ENCODE measurements at places on chromosomes 12 and 14.

GRCh38 chr14:105256292-105256960 is 8.1 kb downstream of the BTBD6 start:
- DNase-seq, result no peak

DNA sequence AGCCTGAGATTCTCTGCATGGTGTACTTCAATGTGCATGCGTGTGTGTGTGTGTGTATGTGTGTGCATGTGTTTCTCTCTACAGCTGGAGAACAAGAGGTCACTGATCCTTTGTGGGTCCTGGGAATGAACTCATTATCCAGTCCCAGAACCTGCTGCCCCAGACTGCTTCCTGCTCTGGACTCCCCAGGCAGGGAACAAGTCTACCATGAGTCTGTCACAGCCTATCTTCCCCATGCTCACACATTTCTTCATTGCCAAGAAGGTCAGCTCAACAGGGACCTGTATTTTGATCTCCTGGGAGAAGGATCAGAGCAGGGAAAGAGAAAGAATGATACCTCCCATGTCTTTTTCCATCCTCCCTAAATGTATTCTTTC is 2.9 kb upstream of the AGAP2 start:
- no peak for DNase-seq

DNA sequence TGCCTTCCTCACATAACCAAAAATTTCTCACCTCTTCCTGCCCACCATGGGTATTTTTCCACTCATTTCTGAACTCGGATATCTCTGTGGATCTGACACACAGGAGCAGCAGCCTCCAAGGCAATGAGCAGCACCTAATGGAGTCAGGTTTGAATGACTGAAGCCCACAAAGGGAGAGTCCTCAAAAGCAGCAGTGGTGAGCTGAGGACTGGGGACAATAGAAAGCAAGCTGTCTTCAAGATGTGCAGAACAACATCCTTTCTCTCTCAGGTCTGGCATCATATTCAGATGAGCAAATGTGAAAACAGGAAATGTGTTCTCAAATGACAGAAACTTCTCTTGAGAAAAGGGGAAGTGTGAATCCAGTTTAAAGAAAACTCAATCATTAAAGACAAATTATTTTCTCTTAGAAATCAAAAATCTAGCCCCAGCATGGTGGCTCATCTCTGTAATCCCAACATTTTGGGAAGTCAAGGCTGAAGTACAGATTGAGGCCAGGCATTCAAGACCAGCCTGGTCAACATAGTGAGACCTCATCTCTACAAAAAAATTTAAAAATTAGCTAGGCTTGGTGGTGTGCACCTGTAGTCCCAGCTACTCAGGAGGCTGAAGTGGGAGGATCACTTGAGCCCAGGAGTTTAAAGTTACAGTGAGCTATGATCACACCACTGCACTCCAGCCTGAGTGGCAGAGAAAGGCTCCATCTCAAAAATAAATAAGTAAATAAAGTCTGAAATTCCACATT is 54.2 kb downstream of the C12orf42 start:
- no peak for DNase-seq

DNA sequence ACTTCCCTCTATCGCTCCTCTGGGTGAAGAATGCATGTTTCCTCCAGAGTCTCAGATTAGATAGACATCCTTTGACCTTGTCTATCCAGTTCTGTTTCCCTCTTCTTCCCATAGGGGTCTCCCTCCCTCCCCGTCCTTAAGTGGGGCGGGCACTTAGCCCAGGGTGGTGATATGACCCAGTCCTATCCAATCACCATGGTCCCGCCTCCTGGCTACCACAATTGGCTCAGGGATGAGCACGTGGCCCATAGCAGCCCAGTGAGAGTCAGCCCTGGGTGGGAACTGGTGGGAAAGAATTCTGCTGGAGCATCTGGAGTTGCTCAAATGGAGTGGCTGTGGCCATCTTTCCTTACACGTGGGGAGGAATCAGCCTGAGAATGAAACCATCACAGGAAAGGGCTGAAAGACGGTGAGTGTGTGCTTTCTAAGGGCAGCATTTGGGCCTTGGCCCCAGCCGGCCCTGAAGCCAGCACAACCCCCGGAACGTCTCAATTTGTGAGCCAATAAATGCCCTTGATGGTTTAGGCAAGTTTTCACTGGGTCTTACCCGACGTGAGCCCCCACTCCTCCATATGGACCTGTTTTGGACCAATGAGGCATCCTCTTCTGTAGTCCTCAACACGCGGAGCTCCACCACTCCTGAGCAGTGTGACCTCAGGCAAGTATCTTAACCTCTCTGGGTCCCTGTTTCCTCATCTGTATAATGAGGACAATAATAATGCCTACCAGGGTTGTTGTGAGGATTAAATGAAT is 14.4 kb upstream of the MLXIP start:
- DNase-seq, result no peak

- DNase-seq, result no peak
Measured at GRCh38 chr14:64507376-64508156, 3.0 kb downstream of the ZBTB1 start.

DNA sequence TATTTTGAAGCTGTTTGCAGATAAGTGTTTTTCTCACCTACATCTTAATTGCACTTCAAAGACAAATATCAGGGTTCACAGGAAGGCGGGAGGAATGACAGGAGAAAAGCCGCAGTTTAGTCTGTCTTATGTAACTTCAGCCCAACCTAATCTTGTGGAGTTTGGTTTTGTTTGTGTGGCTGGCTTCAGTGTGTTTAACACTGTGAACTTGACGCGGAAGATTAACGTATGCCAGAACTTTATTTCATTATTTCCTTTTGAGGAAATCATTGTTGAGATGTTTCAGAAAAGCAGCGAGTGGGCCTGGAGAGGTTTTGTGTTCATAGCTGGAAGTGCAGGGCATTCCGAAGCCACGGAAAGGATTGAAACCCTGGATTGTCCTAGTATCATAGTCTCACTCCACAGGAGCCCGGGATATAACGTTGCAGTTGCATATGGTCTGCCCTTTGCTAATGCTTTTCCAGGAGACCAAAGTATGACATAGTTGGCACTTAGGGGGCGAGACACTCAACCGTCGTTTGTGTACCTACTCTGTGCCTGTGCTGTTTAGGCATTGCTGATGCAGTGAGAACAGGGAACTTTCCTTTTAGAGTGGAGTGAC is 2.0 kb downstream of the PELI2 start:
- DNase-seq, result no peak

DNA sequence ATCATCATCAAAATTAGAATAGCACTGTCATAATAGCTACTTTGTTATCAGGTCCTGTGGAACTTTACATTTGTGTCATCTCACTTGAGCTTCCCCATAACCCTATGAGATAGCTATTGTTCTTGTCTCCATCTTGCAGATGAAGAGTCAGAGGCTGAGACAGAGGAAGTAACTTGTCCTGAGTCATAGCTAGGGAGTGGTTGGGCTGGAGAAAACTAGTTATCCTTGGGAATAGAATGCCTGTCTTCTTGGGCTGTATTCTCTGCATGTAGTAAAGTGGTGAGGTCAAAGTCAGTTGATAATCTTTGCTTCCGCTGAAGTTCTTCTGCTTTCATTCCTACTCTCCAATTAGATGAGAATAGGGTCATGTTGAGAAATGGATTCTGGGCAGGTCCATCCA is 117.0 kb downstream of the SMOC1 start:
- no peak for DNase-seq

DNA sequence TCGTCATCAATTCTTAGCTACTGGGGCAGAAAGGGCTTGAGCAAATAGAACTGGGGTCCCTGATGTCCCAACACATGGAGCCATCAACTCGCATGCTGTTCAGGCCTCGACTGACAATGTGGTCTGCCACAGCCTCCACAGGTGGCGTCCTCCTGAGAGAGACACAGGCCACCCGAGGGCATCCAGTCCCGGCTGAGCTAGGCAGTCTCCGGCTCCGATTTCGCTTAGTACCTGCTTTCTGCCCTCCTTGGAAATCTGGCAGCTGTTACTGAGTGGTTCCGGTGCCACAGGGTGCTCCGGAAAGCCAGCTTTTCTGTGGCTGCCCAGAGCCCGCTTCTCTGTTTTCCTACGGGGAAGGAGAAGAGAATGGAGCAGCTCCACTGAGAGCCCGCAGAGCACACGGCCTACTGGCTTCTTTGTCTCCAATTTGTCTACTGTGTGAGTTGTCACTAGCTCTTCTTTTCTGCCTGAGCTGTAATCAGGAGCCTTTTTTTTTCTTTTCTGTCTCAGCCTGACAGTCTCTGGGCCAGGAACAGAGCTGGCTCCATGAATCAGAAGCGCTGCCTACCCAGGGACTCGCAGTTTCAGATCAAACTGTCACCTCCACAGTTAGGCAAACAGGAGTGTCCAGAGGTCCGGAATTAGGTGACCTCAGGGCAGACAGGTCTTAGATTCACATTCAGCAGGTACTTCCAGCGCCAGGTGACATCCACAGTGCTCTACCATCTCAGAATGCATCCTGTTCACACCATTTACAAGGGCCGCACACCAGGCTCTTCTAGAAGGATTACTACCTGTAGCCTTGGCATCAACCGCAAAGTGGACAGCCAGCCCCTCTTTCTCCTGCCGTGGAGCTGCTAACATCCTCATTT is 73.3 kb downstream of the MOK start:
- no peak for DNase-seq

DNA sequence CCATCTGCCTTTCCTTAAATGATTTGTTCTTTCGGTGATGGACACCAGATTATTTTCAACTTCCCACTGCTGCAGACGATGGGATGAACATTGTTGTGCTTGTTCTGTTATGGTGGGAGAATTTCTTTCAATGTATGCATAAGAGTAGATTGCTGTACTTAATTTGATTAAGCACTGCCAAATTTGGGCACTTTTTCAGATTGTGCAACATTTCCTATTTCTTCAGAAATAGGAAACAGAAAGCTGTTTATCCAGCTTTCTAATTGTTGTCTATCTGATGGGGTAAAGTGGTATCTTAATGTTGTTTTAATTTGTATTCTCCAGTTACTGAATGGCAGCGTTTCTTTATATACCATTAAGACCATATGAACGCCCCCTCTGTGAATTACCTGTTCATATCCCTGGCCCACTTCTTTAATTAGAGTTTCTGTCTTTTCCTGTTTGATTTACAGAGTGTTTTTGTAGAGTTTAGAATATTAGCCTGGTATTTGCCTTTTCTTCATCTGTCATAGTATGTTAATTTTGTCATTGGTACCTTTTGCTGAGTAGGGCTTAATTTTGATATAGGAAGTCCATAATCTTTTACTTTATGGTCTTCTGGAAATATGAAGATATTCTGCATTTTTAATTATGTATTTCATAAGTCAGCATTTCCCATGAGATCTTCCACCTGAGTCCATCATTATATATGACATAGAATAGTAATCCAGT is 59.6 kb downstream of the DIP2B start:
- DNase-seq, result no peak

- no peak for DNase-seq
Measured at GRCh38 chr12:117231750-117232149, 41.5 kb upstream of the FBXO21 start.

- no peak for DNase-seq
Measured at GRCh38 chr14:70468731-70469130, 16.8 kb downstream of the ADAM21 start.

- no peak for DNase-seq
Measured at GRCh38 chr12:122839907-122840554, 4.8 kb downstream of the HIP1R start.

GRCh38 chr14:34926552-34926951 is 51.4 kb upstream of the BAZ1A start:
- DNase-seq, result no peak

- DNase-seq, result peak; percentile 53
Measured at GRCh38 chr14:64510825-64511671, 6.5 kb downstream of the ZBTB1 start.

DNA sequence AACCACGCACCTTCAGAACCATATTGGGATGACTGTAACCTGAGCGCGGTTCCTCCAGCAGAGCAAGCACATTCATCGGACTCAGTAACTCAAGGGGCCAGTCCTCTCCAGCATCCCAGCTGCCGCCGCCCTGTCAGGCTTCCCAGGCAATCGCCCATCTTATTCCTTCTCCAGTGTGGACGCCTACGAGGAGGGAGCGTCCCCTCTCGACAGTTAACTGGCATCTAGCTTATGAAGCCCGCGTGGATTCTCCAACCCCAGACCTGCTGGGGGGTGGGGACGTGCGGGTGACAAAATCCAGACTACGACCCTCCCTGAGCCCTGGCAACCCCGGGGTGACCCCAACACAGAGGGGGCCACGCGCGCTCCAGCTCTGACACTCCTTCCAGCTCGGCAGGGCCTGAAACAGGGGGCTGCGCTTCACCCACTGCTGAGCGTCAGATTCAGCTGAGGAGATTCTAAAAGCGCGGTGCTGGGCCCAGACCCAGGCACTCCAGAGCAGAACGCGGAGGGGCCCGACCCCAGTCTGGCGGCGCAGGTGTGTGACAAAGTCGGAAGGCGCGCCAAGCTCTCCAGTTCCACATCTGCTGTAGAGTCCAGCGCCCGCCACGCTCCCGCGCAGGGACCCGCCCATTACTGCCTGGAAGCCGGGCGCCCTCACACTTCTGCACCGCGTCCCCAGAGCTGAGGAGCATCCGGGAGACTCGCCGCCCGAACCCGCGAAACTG is 43.9 kb upstream of the ESR2 start:
- DNase-seq, result no peak

- DNase-seq, result no peak
Measured at GRCh38 chr14:103052407-103052806, 4.9 kb downstream of the CDC42BPB start.

- no peak for DNase-seq
Measured at GRCh38 chr12:89507015-89507824, 17.4 kb downstream of the GALNT4 start.

- DNase-seq, result no peak
Measured at GRCh38 chr14:94612174-94612573, at the start of gene SERPINA3. Gene SERPINA3 (plus strand): TSS chr14:94612391. CDS start chr14:94614442, 2,051 bp downstream.

- no peak for DNase-seq
Measured at GRCh38 chr14:68616221-68616902, 176.5 kb downstream of the ZFP36L1 start.

DNA sequence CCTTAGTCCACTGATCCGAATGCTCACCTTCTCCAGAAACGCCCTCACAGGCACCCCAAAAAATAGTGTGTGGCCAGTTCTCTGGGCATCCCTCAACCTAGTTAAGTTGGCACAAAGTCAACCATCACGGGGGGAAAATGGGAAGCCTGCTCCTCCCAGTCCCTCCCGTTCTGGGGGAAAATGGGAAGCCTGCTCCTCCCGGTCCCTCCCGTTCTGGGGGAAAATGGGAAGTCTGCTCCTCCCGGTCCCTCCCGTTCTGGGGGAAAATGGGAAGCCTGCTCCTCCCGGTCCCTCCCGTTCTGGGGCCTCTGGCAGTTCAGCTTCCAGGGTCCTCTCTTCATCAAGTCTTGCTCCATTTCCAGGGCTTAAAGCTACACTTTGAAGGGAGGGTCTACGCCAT is 106.1 kb downstream of the RIMBP2 start:
- no peak for DNase-seq

- DNase-seq, result no peak
Measured at GRCh38 chr12:50659690-50660424, 104.0 kb upstream of the ATF1 start.
